Activated CD4-positive, CD25-positive, alpha-beta regulatory T cell treated with anti-CD3 and anti-CD28 coated beads, Interleukin-2, amount 50 U/mL, for 72 hours (primary cell): ENCODE measurements at places on chromosomes 4 and X.

DNA sequence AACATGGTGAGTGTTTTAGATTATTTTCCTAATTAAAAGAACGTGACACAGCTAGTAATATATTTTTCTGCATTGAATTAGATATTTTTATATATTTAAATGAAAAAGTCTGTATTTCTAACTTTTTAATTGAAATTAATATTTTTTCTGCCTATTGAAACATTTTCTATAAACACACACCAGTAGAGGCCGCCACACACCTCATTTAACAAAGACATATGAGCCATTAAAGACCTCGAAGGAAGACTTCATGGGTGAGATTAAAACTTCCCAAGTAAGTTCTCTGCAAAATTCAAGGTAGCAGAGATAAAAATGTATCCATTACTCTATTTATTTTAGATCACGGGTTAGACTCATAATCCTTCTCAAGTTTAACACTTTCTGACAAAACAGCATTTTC, 8.3 kb downstream of the SLITRK2 start:
- no peak for DNase-seq

DNA sequence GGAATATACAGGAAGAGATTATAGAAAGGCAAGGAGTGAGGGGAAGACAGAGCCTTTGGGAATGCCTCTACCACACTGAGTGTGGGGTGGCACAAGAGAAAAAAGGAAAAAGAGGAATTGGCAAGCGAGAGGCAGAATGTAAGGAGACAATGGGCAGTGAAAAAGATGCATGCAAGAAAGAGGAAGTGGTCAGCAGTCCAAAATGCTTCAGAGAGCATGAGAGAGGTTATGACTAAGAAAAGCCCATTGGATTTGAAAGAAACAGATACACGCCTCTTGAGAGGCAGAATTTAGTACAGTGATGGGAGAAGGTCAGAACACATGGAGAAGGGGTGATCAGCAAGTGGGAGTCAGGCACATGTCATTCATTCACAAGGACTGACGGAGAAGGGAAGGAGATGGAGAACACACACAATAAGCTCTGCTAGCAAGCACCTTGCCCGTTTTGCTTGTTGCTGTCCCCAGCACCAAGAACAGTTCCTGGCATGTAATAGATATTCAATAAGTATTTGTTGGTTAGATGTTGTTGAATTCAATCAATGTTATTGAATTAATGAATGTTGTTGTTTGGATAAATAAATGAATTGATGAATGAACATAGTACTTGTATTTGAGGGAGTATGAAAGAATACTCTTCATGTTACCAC, 6.3 kb downstream of the DCHS2 start:
- DNase-seq, result no peak

- DNase-seq, result peak; percentile 45
Observed at GRCh38 chr4:122152711-122153226, 638 bp downstream of the BLTP1 start.

- no peak for DNase-seq
Observed at GRCh38 chrX:121000589-121000988, 15.0 kb upstream of the CT47A1 start.

GRCh38 chr4:80187677-80188076, 9.6 kb upstream of the PRDM8 start:
- no peak for DNase-seq

DNA sequence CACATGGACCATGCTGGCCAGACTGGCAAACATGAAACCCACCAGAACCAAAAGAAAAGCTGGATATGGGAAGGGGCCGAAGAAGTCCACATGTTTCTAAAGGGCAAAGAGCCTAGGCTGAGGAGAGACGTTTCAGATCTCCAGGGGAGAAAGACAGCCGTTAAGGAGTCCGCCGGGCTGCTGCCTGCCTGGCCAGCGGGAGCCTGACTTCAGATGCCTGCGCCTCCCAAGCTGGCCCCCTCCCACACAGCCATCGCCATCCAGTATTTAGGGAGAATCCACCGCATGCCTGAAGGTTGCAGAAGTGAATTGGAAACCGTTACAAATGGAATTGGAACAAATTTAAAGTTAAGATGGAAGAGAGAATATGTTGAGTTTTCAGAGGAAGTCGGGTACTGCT, 2.9 kb downstream of the TBL1X start:
- no peak for DNase-seq

DNA sequence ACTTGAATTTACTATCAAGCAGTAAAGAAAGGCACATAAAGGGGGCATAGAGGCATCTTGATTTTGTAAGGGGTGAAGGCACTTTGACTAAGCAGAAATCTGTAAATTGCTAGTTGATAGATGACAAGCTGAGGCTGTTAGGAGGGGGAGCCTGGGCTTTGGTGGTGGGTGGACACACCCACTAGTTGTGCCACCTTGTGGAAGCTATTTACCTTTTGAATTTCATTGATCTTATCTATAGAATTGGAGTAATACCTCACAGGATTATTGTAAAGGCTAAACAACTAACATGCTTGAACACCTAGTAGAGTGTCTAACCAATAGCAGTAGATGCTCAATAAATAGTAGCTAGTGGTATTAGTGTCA, 142.8 kb upstream of the KCNIP4 start:
- no peak for DNase-seq

GRCh38 chr4:13982010-13982409, 354.5 kb upstream of the BOD1L1 start:
- no peak for DNase-seq

- DNase-seq, result no peak
Observed at GRCh38 chr4:79598801-79599200, 190.8 kb upstream of the GK2 start.

DNA sequence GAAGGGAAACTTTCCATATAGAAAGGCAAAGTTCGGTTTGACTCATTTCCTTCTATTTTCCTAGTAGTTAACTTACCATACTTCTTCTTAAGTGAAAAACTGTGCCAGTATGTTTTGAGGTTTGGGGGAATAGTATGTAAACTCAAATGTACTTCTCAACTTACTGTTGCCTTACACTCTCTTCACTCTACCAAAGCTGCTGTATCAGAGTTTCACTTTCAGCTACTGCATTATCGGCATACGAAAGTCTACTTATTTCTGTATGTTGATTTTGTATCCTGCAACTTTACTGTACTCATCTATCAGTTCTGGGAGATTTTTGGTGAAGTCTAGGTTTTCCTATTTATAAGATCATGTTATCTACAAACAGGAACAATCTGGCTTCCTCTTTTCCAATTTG, 932.7 kb downstream of the FAT4 start:
- no peak for DNase-seq

DNA sequence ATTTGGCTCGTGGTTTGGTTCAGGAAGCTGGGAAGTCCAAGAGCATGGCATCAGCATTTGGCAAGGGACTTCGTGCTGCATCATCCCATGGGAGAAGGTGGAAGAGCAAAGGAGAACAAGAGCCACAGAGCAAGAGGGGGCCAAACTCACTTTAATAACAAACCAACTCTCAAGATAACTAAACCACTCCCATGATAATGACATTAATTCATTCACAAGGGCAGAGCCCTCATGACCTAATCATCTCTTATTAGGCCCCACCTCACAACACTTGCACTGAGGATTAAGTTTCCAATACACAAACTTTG, 113.4 kb upstream of the ATXN3L start:
- no peak for DNase-seq

- DNase-seq, result no peak
Observed at GRCh38 chr4:22514481-22514880, 1.4 kb downstream of the ADGRA3 start.

- peak; percentile 48 for DNase-seq
Observed at GRCh38 chrX:129769467-129770154, 10.1 kb upstream of the SASH3 start.

- DNase-seq, result no peak
Observed at GRCh38 chr4:83228231-83228630, 56.4 kb downstream of the COQ2 start.

DNA sequence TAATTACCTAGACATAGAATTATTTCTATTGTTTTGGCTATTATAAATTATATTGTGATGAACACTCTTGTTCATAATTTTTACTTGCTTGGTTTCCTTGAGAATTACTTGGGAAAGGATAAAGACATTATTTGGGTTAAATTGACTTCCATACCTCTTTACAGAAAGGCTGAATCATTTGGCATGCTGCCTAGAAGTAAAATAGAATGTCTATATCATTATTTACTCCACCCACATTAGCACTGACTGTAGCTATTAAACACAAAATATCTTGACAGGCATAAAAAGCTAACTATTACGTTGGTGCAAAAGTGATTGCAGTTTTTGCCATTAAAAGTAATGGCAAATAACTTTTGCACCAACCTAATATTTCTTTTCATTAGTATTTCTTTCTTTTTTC, 29.7 kb upstream of the ADH6 start:
- no peak for DNase-seq

DNA sequence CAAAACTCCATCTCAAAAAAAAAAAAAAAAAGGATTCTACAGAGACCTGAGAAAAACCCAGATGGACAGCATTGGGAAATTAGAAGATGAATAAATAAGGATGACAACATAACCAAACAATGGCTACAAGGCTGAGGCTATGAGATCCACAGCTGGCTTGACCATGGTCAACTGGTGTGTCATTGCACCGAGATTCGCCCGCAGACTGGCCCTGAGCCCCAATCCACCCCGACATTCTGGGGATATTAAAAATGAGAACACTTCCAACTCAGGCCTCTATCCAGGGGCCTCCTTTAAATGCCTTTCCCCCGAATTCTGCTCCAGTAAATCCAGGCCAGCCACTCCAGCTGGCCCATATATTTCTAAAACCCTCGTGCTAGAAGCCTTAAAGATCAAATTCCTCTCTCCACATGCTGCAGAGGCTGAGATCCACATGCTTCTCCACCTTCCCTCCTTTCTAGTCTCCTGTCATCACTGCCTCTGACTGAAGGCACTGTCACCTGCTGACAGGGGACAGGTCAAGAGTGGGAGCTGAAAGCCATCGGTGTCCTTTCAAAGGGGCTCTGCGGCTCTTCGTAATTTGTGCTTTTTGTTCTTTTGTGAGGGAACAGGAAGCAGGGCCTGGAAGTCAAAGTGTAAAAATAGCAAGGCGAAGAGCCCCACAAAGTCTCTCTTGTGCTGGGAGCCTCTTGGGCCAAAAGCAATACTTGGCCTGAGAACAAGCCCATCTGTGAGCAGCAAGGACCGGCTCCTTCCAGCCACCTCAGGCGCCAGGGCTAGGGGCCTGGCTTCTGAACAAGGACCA, 203.7 kb downstream of the NSUN7 start:
- DNase-seq, result no peak

DNA sequence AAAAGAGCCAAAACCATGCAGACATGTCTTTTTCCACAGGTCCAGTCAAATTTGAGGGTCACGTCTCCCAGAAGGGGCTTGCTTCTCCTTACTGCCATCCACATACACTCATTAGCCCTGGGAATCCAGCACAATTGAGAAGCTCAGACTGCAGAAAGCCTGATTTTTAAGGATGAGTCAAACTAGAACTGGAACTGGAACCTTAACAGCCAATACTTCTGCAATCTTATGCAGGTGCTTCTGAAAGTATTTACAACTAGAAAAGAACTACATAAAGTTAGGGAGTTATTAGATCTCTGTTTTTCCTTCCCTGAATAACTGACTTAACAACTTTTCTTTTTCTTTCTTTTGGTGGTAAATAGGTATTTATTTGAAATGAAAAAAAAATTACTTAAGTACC, 86.3 kb downstream of the CDS1 start:
- no peak for DNase-seq

- no peak for DNase-seq
Observed at GRCh38 chr4:25144870-25145481, 15.3 kb downstream of the SEPSECS start.

DNA sequence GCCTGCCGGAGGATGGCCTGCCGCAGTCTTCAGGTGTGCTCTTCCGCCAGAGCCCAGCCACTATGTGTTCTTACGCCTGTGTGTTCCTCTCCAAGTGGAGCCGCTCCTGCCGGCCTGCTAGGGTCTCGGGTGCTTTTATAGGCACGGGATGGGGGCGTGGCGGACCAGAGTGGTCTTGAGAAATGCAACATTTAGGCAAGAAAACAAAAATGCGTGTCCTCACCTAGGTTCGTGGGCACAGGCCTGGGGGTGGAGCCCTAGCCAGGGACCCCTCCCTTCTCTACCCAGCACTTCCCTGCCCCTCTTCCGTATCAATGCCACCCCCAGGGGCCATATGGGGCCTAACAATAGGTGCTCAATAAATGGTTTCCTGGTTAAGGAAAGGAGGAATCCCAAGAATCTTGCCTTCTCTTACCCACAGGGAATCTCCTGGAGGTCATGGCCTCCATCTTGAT, 34.4 kb upstream of the LRBA start:
- DNase-seq, result no peak

DNA sequence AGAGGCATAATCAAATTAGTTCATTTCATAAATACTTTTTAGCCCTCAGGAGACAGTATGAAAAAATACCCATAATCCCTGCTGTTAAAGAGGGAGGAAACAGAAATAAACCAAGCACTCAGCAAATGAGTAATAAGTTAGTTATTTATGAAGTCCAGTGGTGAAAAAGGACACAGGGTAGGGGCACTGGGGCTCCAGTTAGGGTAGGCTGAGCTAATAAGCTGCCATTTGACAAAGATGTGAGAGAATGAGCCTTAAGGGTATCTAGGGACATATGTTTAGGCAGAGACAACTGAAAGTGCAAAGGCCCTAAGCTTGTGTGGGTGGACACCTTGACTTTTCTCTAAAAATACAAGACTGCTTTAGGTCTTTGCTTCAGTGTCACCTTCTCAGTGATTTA, 94.4 kb downstream of the IL15 start:
- no peak for DNase-seq

GRCh38 chr4:4437798-4438470, 51.0 kb downstream of the NSG1 start:
- no peak for DNase-seq

GRCh38 chr4:139920486-139921002, 233.4 kb downstream of the MAML3 start:
- DNase-seq, result no peak

DNA sequence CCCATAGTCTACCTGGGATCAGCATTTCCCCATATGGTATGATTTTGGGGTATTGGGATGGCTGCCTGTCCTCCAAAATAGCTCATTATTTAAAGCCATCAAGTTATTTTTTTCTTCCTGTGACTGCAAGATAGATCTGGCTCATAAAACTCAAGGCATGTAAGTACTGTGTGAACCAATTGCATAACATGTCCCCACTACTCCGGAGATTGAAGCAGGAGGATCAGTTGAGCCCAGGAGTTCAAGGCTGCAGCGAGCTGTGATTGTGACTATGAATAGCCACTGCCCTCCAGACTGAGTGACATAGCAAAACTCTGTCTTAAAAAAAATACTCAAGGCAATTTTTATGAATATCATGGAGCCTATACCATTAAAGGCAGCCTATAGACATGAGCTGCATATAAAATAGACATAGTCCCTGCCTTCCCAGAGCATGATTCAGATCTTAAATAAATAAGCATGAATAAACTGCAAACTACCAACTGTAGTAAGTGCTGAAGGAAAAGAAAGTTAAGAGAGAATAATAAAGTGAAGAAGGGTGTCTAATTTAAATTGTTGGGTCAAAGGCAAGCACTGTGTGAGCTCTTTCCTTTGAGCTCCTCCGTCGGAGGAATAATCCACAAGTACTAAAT, 16.9 kb upstream of the MMAA start:
- no peak for DNase-seq
